ENCODE measurements at places on chromosomes 5 and 9.
A peak's percentile ranks its signal among the peaks of the same experiment; 100 is the strongest.

DNA sequence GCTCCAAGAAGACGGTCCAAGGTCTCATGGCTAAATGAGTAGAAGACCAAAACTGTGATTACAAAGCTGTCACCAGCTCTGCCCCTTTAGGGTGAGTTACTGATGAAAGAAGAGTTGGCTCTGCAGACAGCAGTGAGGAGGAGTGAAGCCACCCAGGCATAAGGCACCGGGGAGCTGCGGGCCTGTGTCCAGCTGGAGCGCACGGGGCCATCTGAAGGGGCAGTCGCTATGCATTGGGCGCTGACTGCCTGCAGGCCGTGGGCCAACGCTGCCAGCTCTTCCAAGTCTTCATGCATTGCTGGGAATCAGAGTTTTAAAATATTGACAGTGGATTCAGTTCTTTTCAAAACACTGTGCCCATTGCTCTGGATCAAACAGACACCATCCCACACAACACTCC is 70.3 kb downstream of the DAPK1 start:
- H3K4me3 ChIP-seq: no peak overlapping the region
- DNase-seq: no peak
- no peak overlapping the region for H3K27ac ChIP-seq
- H3K4me1 ChIP-seq: no peaks in the 10 kb centered on the region

DNA sequence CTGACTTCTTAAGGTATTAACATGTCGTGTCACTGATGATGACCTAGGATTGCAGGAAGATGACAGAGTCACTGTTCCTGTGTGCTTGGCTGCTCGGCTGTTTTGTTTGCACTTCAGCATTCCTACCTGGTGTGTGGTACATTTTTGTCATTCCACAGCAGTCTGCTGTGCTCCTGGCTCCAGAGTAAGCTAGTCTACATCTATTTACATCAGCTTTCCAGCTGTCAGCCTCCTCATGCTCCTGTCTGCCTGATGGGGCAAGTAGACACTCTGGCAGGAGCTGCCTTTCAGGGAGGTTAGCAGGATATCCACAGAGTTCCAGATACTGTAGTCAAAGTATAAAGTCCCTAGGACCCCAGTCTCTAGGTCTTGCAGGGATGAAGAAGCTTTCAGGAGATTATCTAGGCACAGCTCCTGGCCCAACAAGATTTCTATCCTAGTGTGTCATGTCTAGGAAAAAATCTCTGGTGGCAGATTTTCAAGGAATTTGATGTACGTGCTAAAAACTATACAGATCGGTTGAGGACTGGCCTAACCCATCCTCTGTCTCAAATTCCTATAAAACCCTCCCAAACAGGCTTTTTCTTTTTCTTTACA is 28.4 kb downstream of the RUSC2 start:
- H3K4me1 ChIP-seq: peaks cover 93% of the 10 kb centered on the region
- no peaks in the 10 kb centered on the region for H3K27me3 ChIP-seq
- peak overlapping the region; percentile 66 for H3K4me3 ChIP-seq
- peak; percentile 90 for DNase-seq

DNA sequence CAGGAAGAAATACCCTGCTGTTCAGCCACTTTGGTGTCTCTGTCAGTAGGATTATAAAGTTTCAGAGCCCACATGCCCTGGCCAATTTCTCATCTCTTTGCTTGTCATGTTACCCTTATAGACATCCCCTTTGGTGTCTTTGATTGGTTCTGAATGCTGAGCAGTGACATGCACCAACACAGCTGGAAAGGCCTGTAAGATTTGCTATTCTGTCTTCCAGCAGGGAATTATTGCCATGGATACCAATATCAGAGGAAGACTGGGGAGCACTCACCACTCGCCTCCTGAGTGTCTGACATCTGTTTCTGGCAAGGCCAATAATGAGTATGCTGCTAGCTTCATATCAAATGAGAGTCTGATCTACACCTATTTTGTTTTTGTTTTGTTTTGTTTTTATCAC is 34.4 kb downstream of the RAB3C start:
- no peaks in the 10 kb centered on the region for H3K4me1 ChIP-seq
- no peaks in the 10 kb centered on the region for H3K36me3 ChIP-seq
- H3K27ac ChIP-seq: no peak overlapping the region
- no peaks in the 10 kb centered on the region for H3K27me3 ChIP-seq
- no peak for DNase-seq

GRCh38 chr5:123671042-123671441 is 159.1 kb downstream of the CSNK1G3 start:
- H3K4me3 ChIP-seq: no peak overlapping the region
- H3K4me1 ChIP-seq: peaks cover 29% of the 10 kb centered on the region
- no peaks in the 10 kb centered on the region for H3K27me3 ChIP-seq
- H3K36me3 ChIP-seq: no peaks in the 10 kb centered on the region
- H3K27ac ChIP-seq: no peak overlapping the region

DNA sequence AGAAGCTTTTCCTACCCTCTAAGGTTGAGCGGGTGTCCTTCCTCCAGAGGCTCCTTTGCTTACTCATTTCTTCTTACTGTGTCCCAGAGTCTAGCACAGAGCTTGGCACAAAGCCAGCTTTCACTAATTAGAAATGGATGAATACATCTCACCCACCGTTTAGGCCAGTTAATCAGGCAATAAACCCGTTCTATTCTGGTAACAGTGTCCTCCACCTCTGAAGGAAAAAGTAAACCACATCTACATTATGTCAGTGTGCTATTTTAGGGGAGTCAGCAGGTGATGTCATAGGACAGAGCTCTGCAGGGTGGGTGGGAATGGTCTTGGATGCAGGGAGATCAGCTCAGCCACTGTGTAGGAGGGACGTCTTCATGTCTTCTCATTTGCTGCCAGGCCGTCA is 109.2 kb downstream of the OSTF1 start:
- H3K4me1 ChIP-seq: peaks cover 7% of the 10 kb centered on the region
- no peak overlapping the region for H3K4me3 ChIP-seq
- peaks cover 21% of the 10 kb centered on the region for H3K27me3 ChIP-seq
- H3K36me3 ChIP-seq: no peaks in the 10 kb centered on the region

GRCh38 chr5:21776466-21776865 is 1076.7 kb downstream of the CDH12 start:
- no peak overlapping the region for H3K27ac ChIP-seq
- no peaks in the 10 kb centered on the region for H3K4me1 ChIP-seq
- H3K4me3 ChIP-seq: no peak overlapping the region
- H3K27me3 ChIP-seq: no peaks in the 10 kb centered on the region
- H3K36me3 ChIP-seq: no peaks in the 10 kb centered on the region

DNA sequence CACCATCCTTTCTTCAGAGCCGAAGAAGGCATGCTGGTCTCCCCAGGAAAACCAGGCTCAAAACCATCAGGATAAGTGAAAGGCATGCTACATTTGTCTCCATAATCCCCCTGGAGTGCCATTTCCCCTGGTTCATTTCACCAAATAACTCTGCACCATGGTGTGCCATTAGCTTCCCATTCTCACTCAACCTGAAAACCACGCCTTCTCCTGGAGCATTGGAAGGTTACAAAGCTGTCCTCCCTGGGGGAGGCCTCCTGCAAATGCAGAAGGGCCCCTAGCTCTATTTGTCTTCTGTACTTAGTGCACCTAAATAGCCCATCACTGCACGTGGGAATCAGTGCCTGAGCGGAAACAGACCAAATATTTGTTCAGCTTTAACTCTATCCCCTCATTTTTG is 90.2 kb upstream of the ICE1 start:
- no peak for DNase-seq
- peaks cover 26% of the 10 kb centered on the region for H3K4me1 ChIP-seq
- peaks cover 14% of the 10 kb centered on the region for H3K27me3 ChIP-seq
- H3K4me3 ChIP-seq: no peak overlapping the region

GRCh38 chr9:121214005-121214404 is 12.3 kb upstream of the RAB14 start:
- no peak for DNase-seq
- H3K4me3 ChIP-seq: no peak overlapping the region
- H3K36me3 ChIP-seq: no peaks in the 10 kb centered on the region
- H3K4me1 ChIP-seq: peaks cover 30% of the 10 kb centered on the region
- H3K27ac ChIP-seq: no peak overlapping the region
- no peaks in the 10 kb centered on the region for H3K27me3 ChIP-seq

- DNase-seq: no peak
- H3K36me3 ChIP-seq: no peaks in the 10 kb centered on the region
- H3K4me3 ChIP-seq: no peak overlapping the region
- H3K27me3 ChIP-seq: no peaks in the 10 kb centered on the region
- no peaks in the 10 kb centered on the region for H3K4me1 ChIP-seq
These were observed 218.0 kb upstream of the PCSK5 start for GRCh38 chr9:75672478-75672877.

GRCh38 chr5:106873568-106873967 is 797.2 kb downstream of the EFNA5 start:
- H3K4me1 ChIP-seq: no peaks in the 10 kb centered on the region
- DNase-seq: no peak
- no peaks in the 10 kb centered on the region for H3K36me3 ChIP-seq
- no peak overlapping the region for H3K4me3 ChIP-seq
- no peaks in the 10 kb centered on the region for H3K27me3 ChIP-seq

DNA sequence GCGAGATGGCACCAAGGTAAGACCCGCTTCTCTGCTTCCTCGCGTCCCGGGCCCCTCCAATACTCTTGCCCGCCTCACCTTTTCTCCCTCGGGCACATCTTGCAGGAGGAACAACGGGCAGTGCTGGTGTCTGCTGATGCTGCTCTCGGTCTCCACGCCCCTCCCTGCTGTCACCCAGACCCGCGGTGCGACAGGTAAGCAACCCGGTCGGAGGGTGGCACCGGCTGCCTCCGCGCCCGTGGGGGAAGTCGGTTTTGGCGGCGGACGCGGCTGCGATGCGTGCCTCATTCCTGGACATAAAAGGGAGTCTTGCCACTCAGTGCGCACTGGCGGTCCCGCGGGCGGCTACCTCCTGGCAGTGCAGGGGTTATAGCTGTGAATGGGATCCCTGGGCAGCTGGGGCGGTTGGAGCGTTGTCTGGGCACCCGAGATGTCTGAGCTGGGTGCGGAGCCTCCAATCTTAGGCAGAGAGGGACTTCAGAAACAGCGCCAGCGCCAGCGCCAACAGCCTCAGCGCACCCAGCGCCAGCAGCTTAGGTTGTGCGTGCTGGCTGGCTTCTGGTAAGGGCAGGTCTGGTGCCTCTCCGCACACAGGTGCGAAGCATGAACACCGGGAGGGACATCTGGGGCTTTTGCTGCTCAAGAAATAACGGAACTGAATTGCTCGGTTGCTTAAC is 488 bp downstream of the COL15A1 start:
- peak overlapping the region; percentile 71 for H3K4me3 ChIP-seq
- H3K27me3 ChIP-seq: peaks cover 62% of the 10 kb centered on the region
- no peak overlapping the region for H3K27ac ChIP-seq
- peaks cover 7% of the 10 kb centered on the region for H3K4me1 ChIP-seq
- H3K36me3 ChIP-seq: no peaks in the 10 kb centered on the region

DNA sequence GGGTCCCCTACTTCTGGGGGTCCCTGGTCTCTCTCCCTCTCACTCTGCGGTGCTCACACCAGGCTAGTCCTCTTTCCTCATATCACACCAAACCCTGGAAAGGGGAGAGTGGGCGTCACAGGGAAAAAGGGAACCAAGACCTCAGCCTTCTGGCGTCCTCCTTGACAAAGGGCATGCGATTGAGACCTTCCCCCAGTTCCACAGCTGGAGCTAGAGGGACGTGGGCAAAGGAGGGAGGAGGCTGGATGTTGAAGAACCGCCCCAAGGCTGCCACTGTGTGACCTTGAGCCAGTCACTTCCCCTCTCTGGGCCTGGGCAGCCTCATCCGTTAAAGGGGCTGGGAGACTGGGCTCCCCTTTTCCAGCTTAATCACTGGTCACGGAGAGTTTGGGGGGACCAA is 18.5 kb upstream of the TOR2A start:
- H3K4me3 ChIP-seq: no peak overlapping the region
- no peaks in the 10 kb centered on the region for H3K4me1 ChIP-seq
- H3K36me3 ChIP-seq: no peaks in the 10 kb centered on the region
- DNase-seq: no peak
- H3K27ac ChIP-seq: no peak overlapping the region

DNA sequence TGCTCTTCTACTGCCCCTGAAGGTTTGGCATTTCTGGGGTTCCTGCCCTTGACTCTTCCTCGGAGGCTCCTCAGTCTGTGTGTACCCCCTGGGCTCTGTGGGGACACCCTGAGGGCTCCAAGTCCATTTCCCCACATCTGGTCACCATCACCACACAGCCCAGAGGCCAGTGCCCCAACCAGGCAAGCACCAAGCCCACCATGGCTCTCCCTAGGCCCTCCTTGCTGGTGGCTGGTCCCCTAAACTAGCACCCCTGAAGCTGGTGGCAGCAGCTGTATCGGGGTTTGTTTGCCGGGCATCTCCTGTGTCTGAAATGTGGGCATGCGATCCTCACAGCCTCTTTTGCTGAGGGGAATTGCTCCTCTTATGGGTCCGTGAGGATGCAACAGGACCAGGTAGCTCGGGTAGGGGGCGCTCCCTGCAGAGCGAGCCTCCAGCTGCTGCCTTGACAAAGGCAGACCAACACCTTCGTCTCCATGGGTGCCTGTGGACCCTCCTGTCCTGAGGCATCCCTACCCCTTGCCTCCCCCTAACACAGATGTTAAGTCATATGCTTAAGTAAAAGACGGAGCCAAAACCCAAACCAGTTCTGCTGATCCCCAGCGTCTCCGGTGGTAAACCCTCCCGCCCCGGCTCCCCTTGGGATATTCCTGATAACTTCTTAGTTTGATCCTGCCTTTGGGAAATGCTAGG is 138.9 kb upstream of the IRX4 start:
- no peak for DNase-seq
- no peak overlapping the region for H3K4me3 ChIP-seq
- H3K4me1 ChIP-seq: no peaks in the 10 kb centered on the region
- peaks cover 2% of the 10 kb centered on the region for H3K27me3 ChIP-seq
- no peaks in the 10 kb centered on the region for H3K36me3 ChIP-seq
- no peak overlapping the region for H3K27ac ChIP-seq

- H3K27ac ChIP-seq: peak overlapping the region; percentile 100
- no peaks in the 10 kb centered on the region for H3K36me3 ChIP-seq
- no peaks in the 10 kb centered on the region for H3K27me3 ChIP-seq
- H3K4me3 ChIP-seq: peak overlapping the region; percentile 71
- H3K4me1 ChIP-seq: peaks cover 30% of the 10 kb centered on the region
These were observed 14.2 kb upstream of the RALGDS start for GRCh38 chr9:133135146-133135745.

DNA sequence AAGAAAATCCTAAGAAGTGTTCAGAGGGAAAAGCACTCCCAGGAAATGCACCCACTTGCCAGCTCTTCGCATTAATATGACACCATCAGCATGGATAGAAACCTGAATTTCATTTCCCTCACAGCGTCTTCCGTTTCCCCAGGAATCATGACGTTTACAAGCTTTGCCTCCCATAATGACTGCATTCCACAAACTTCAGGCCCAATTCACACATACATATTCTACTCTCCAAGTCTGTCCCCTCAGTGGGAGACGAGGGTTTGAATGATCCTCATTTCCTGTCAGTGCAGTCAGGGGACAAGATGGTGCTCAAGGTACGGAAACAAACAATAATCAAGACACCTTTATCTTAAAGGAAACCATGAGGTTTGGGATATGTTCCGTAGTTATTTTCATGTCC is 44.9 kb upstream of the MAN2A1 start:
- no peak overlapping the region for H3K27ac ChIP-seq
- no peaks in the 10 kb centered on the region for H3K27me3 ChIP-seq
- no peaks in the 10 kb centered on the region for H3K4me1 ChIP-seq
- H3K36me3 ChIP-seq: no peaks in the 10 kb centered on the region
- no peak overlapping the region for H3K4me3 ChIP-seq

All from HFFc6 (cell line).